ENCODE measurements at places on chromosomes 6 and 20. TPM values are rescaled to one million over a fixed set of nuclear protein-coding genes. Genes with fewer than 3 reads are reported as not detected.

DNA sequence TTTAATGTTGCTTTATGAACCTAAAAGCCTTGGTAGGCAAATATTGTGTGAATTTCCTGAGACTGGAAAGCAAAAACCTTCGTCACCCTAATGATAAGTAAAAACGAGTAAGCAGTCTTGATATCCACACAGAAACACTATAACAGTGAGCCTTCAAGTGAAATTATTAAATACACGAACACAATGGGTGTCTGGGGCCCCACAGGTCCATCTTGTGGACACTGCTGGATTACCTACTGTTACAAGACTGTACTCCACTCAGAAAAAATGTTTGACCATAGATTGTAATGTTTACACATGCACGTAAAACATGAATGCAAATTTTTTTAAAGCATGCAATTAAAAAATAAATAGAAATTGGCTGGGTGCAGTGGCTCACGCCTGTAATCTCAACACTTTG, 466.9 kb downstream of the CD83 start:
- H3K4me1 ChIP-seq, result no peaks in the 10 kb centered on the region
- peak; percentile 22 for DNase-seq
- H3K36me3 ChIP-seq, result no peaks in the 10 kb centered on the region
- H3K27me3 ChIP-seq, result peaks cover 6% of the 10 kb centered on the region

DNA sequence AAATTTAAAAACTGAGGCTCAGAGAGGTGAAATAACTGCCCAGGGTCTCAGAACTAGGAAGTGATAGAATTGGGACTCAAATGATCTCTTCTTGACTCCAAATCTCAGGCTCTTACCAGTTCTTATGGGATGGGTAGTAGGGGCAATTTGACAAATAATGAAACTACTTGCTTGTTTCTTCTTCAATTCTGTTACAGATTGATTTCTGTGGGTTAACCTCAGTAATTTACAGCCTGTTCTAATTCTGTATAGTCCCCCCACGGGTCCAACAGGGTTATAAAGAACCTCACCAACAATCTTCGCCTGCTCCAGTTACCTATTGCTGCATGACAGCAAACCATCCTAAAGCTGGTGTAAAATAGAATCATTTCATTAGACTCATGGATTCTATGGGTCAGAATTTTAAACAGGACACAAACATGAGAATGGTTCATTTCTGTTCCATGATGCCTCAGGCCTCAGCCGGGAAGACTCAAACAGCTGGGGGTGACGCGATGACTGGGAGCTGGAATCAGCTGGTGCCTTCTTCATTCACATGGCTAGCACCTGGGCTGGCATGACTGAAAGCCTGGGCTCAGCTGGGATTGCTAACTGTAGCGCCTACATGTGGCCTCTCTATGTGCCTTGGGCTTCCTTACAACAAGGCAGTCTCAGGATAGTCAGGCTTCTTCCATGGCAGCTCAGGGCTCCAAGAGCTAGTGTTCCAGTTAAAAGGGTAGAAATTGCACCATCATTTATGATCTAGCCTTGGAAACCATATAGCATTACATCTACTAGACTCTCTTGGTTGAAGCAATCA, 6.6 kb upstream of the WFDC2 start:
- H3K36me3 ChIP-seq, result no peaks in the 10 kb centered on the region
- H3K4me1 ChIP-seq, result no peaks in the 10 kb centered on the region
- H3K27me3 ChIP-seq, result peaks cover 22% of the 10 kb centered on the region
- no peak for DNase-seq
- H3K27ac ChIP-seq, result no peak overlapping the region

DNA sequence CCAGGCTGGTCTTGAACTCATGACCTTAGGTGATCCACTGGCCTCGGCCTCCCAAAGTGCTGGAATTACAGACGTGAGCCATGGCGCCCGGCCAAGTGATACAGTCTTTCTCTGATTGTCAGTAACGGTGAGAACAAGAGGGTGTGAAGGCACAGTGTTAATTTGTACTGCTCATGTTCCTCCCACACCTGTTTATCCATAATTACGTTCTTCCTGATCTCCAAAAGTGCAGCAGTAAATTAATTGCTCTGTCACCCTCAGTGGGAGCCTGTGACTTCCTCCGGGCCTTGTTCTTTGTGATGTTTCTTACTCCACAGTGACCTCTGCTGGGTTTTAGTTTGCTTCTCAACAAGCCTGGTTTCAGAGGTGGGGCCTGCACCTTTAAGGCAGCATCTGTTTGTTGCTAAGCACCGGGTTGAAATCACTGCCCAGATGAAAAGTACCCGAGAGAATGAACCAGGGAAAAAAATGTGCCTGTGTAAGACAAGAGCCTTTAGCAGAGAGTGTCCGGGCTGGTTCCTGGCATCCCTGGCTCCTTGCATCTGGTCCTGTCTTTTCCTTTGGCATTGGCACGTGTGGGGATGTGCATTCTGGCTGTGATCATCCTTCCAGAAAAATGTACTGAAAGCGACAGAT, 89.1 kb upstream of the CLDN20 start:
- H3K4me1 ChIP-seq, result peaks cover 10% of the 10 kb centered on the region
- H3K27ac ChIP-seq, result no peak overlapping the region
- no peaks in the 10 kb centered on the region for H3K36me3 ChIP-seq
- H3K27me3 ChIP-seq, result no peaks in the 10 kb centered on the region
- peak; percentile 81 for DNase-seq

- no peak overlapping the region for H3K4me3 ChIP-seq
- peaks cover 12% of the 10 kb centered on the region for H3K4me1 ChIP-seq
- peak overlapping the region; percentile 44 for H3K27ac ChIP-seq
Measured at GRCh38 chr20:38205001-38205400, 39.9 kb upstream of the TGM2 start.

DNA sequence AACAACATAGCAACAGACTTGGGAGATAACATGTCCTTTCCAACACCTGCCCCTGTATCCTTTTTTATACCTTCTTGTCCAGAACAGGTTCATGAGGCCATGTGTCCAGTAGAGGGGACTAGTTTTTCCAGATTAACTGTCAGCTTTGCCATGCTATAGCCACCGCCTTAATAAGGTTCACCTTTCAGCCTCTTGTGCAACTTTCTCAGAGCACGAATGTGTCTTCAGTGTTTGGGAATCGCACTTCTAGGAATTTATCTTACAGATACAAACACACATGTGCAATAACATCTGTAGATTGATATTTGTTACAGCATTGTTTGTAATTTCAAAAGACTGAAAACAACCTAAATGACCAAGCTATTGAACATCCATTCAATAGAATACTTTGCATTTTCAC, 21.4 kb downstream of the NCR2 start:
- peaks cover 12% of the 10 kb centered on the region for H3K27me3 ChIP-seq
- no peak overlapping the region for H3K27ac ChIP-seq
- no peak overlapping the region for H3K4me3 ChIP-seq
- no peak for DNase-seq
- H3K36me3 ChIP-seq, result no peaks in the 10 kb centered on the region

GRCh38 chr6:91476000-91476399, 889.1 kb upstream of the MAP3K7 start:
- DNase-seq, result peak; percentile 78
- H3K27me3 ChIP-seq, result no peaks in the 10 kb centered on the region

- H3K4me3 ChIP-seq, result no peak overlapping the region
- no peak overlapping the region for H3K27ac ChIP-seq
- H3K36me3 ChIP-seq, result no peaks in the 10 kb centered on the region
- no peak for DNase-seq
Measured at GRCh38 chr6:5534643-5535042, 273.3 kb downstream of the FARS2 start.

DNA sequence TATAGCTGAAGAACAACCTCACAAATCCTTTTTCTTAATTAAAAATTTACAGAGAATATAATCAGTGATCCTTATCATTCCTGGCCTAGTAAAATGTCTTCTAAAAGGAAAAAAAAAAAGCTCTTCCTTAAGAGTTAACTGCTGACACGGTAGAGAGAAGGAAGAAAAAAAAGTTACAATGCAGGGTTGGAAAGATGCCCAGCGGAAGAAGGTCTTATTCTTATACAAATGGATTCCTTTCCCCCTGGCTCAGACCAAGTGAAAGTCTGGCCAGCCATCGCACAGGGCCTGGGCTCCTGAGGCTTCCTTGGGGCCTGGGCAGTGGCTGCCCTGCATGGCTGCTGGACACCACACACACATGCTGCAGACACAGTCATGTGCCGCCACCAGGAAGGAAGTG, 688.6 kb downstream of the TENT5A start:
- no peak for DNase-seq
- no peaks in the 10 kb centered on the region for H3K36me3 ChIP-seq
- H3K27me3 ChIP-seq, result no peaks in the 10 kb centered on the region
- H3K4me3 ChIP-seq, result no peak overlapping the region
- H3K27ac ChIP-seq, result no peak overlapping the region

DNA sequence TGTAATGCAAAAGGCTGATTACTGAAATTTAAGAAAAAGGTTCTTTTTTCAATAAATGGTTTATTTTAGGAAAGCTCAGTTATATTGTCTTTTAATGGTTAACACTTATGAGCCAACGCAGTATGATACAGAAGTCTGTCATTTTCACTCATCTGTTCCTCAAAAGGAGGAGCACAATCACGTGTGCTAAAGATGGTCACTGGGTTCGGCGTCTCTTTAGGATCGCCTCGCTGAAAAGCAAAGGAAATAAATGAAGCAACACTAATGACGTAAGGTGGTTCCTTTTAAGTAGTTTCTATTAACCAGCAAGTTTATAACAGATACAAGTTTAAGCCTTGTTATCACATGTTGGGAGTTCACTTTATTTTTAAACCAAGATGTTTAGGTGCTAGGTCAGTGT, 125.7 kb downstream of the MAP3K4 start:
- no peaks in the 10 kb centered on the region for H3K4me1 ChIP-seq
- H3K4me3 ChIP-seq, result no peak overlapping the region
- no peak for DNase-seq
- no peaks in the 10 kb centered on the region for H3K27me3 ChIP-seq
- H3K27ac ChIP-seq, result no peak overlapping the region

DNA sequence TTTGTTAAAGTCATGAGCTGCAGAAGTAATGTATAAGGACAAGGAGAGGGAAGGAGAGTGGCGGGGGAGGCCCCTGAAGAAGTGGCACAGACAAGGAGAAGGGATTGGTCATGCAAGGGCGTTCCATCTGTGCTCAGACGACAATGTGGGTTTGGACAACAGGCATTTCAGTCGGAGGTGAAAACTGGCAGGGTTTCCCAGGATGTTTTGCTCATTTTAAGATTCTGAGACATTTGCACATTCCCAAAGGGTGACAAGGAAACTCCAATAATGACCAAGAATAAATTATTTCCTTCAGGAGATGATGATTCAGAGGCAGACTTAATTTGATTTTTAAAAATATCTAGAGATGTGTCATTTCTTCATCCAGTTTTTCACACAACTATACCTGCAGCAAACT, 181.8 kb downstream of the HIVEP2 start:
- H3K36me3 ChIP-seq, result peaks cover 15% of the 10 kb centered on the region
- H3K4me1 ChIP-seq, result peaks cover 2% of the 10 kb centered on the region
- no peaks in the 10 kb centered on the region for H3K27me3 ChIP-seq

GRCh38 chr6:110446405-110446804, 30.0 kb downstream of the SLC22A16 start:
- DNase-seq, result no peak
- H3K4me1 ChIP-seq, result no peaks in the 10 kb centered on the region
- no peak overlapping the region for H3K4me3 ChIP-seq
- no peaks in the 10 kb centered on the region for H3K36me3 ChIP-seq
- H3K27ac ChIP-seq, result no peak overlapping the region
- peaks cover 14% of the 10 kb centered on the region for H3K27me3 ChIP-seq

GRCh38 chr20:43658069-43658722, 8.7 kb upstream of the MYBL2 start:
- peak; percentile 18 for DNase-seq
- H3K27me3 ChIP-seq, result peaks cover 2% of the 10 kb centered on the region
- H3K4me3 ChIP-seq, result peak overlapping the region; percentile 71

- H3K27me3 ChIP-seq, result no peaks in the 10 kb centered on the region
- H3K4me3 ChIP-seq, result peak overlapping the region; percentile 75
- no peaks in the 10 kb centered on the region for H3K36me3 ChIP-seq
- H3K27ac ChIP-seq, result no peak overlapping the region
- H3K4me1 ChIP-seq, result peaks cover 7% of the 10 kb centered on the region
Measured at GRCh38 chr6:26312501-26313397, 52.2 kb upstream of the BTN3A2 start.

DNA sequence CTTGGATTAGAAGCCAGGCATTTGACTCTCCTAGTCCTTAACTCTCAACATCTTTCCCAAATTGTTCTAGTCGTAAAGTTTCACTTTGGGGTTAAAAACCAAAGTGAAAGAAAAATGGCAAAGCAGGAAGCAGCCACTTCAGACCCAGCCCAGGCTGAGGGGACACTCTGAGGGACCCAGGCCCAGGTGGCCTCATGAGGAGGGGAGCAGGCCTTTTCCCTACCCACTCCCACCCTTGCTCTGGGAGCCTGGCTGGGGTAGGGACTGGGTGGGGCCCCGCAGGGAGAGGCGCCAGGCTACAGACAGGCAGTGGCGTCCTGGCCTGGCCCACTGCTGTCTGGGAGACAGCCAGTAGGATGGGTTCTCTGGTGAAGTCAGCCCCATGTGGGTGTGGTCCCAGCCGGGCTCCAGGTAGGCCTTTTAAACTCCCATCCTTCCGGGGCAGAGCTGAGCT, 68.7 kb upstream of the MYL9 start:
- H3K27me3 ChIP-seq, result no peaks in the 10 kb centered on the region
- H3K36me3 ChIP-seq, result peaks cover 10% of the 10 kb centered on the region
- no peak overlapping the region for H3K4me3 ChIP-seq
- DNase-seq, result no peak
- peaks cover 40% of the 10 kb centered on the region for H3K4me1 ChIP-seq

- H3K4me1 ChIP-seq, result no peaks in the 10 kb centered on the region
- DNase-seq, result no peak
- no peak overlapping the region for H3K4me3 ChIP-seq
- no peaks in the 10 kb centered on the region for H3K27me3 ChIP-seq
- H3K27ac ChIP-seq, result no peak overlapping the region
Measured at GRCh38 chr6:67047996-67048395, 1341.0 kb upstream of the EYS start.

DNA sequence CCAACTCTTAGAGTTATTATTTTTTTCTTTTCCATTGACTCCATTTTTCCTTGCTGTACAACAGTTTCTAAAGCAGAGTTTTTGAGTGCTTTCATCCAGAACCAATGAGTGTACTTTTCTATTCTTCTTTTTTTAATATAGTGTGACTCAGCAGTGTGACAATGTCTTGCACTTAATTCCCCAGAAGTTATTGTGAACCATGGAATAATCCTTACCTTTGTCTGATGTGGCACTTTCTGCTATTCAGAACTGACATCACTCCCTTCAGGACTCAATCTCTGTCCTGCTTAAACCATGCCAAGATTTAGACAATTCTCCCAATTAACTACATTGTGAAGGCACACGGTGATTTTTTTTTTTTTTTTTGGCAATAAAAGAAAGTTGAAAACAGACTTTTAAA, 41.5 kb downstream of the GRIK2 start:
- H3K4me1 ChIP-seq, result peaks cover 2% of the 10 kb centered on the region
- H3K27ac ChIP-seq, result no peak overlapping the region
- H3K4me3 ChIP-seq, result no peak overlapping the region
- peaks cover 3% of the 10 kb centered on the region for H3K36me3 ChIP-seq

GRCh38 chr20:32582659-32583580, 2.2 kb downstream of the NOL4L start:
- peaks cover 26% of the 10 kb centered on the region for H3K27me3 ChIP-seq
- H3K36me3 ChIP-seq, result no peaks in the 10 kb centered on the region
- no peak for DNase-seq
- no peak overlapping the region for H3K27ac ChIP-seq
- H3K4me1 ChIP-seq, result no peaks in the 10 kb centered on the region
- peak overlapping the region; percentile 59 for H3K4me3 ChIP-seq

GRCh38 chr6:161694995-161695394, 421.1 kb upstream of the AGPAT4 start:
- no peaks in the 10 kb centered on the region for H3K36me3 ChIP-seq
- no peaks in the 10 kb centered on the region for H3K27me3 ChIP-seq
- H3K4me3 ChIP-seq, result no peak overlapping the region
- H3K4me1 ChIP-seq, result no peaks in the 10 kb centered on the region

TGM2 gene
- 237 TPM for total RNA-seq

RWDD2A gene
- total RNA-seq, result 3.9 TPM

CYP21A2 gene
- total RNA-seq, result not detected

DSP gene
- total RNA-seq, result 23.6 TPM

RBM24 gene
- total RNA-seq, result 6.7 TPM

DEFB124 gene
- total RNA-seq, result not detected

TCF15 gene
- total RNA-seq, result not detected

LINC00237 gene
- not detected for total RNA-seq

Data from IMR-90 (cell line).